ENCODE measurements at places on chromosomes 4 and X.

- DNase-seq = no peak
These were observed 346.8 kb downstream of the RAB28 start for GRCh38 chr4:13137390-13137789.

- DNase-seq = no peak
These were observed 81.7 kb downstream of the FREM3 start for GRCh38 chr4:143618811-143619210.

- DNase-seq = no peak
These were observed 202.0 kb downstream of the APBB2 start for GRCh38 chr4:41012293-41012692.

GRCh38 chrX:39957816-39958566 is 139.8 kb downstream of the BCOR start:
- DNase-seq = no peak

DNA sequence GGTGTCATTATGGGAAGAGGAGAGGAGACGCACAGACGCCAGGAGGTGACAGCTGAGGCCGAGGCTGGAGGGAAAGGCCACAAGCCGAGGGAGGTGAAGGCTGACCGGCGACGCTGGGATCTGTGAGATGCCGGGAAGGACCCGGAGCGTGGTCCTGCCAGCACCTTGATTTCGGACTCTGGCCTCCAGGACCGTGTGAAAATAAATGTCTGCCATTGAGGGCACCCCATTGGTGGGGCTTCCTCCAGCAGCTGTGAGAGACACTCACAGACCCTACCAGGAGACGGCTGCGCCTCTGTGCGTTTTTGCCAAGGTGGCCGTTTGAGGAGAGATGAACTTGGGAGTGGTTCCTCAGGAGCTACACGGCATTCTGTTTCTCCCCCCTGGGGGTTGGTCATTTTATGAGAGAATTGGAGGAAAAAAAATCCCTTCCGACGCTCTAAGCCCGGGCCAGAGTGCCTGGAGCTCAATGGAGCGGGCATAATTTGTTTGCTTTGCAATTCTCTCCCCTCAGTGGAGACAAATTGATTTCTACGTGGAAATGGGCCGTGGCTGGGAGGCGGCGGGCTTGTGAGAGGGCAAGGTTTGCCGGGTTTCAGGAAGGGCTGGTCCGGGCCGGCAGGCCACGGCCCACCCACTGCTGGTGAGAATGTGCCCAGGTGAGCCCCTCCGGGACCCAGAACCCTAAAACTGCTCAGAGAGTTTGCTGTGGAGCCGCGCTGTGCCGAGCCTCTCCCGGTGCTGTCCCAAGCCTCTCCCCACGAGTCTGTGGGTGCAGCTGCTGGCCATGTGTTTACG is 53.9 kb downstream of the CPZ start:
- DNase-seq = no peak

- no peak for DNase-seq
These were observed 10.1 kb upstream of the SAP30 start for GRCh38 chr4:173360587-173361221.

DNA sequence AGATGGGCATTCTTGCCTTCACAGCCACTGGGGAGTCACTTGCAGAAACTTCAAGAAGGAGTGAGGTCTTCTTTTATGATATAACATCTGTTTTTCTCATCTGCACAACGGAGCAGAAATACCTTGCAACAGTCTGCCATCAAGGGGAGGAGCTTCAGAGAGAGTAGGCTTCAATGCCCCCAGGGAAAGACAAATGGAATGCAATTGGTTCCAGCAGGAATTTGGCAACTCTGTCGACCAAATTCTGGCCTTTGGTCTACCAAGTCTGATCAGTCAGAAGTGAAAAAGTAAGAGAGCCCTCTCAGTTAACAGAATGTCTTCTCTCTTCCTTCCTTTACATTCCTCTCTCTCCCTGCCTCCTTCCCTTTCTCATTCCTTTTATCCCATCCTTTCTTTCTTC is 229.3 kb downstream of the IDS start:
- DNase-seq = no peak

DNA sequence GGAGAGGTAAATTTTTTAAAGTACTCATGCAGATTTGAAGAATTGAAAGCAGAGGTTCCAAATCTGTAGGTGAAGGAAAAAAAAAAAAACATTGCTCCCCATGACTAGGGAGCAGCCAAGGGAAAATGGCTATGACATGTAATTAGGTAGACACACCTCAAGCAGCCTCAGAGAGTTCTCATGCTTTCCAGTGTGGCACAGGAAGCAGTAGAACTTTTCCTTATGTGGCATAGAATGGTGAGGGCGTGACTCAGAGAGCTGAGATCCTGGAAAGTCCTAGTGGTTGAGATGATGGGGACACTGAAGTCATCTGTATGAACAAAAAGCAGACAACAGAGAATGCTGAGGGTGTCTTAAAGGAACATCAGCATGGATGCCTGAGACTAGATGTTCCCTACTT is 148.6 kb upstream of the NWD2 start:
- no peak for DNase-seq

GRCh38 chrX:132491191-132491590 is 2.4 kb upstream of the MBNL3 start:
- no peak for DNase-seq

DNA sequence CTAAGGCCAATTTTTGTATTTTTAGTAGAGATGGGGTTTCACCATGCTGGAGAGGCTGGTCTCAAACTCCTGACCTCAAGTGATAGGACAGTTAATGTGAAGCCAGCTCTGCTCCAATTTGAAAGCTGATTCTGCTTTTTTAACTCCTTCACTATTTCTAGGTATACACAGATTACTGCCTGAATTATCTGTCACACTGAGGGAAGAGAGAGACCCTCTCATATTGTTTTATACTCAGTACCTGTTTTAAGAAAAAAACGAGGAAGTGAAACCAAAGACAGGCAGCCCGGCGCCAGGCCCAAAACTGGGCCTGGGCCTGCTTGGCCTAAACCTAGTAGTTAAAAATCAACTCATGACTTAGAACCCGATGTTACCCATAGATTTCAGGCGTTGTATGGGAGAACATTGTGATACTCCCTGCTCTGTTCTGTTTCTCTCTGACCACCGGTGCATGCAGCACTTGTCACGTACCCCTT is 1601.5 kb upstream of the PCDH10 start:
- DNase-seq = no peak

GRCh38 chrX:66164470-66164869 is 423 bp downstream of the HEPH start:
- no peak for DNase-seq

DNA sequence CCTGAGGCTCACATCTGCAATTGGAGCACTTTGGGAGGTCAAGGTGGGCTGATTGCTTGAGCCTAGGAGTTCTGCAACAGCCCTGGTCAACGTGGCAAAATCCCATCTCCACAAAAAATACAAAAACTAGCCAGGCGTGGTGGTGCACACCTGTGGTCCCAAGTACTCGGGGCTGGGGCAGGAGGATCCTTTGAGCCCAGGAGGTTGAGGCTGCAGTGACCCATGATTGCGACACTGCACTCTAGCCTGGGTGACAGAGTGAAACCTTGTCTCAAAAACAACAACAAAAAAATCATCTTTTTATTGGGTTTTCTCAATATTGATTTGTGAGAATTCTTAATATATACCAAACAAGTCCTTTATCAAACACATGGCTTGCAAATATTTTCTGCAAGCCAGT is 64.9 kb downstream of the ANKRD17 start:
- DNase-seq = no peak

- no peak for DNase-seq
These were observed 243.4 kb upstream of the STS start for GRCh38 chrX:6904156-6904555.

- DNase-seq = no peak
These were observed 1897.8 kb upstream of the PCDH10 start for GRCh38 chr4:131251321-131251720.

GRCh38 chrX:41332005-41332404 is 2.0 kb upstream of the DDX3X start:
- DNase-seq = no peak

DNA sequence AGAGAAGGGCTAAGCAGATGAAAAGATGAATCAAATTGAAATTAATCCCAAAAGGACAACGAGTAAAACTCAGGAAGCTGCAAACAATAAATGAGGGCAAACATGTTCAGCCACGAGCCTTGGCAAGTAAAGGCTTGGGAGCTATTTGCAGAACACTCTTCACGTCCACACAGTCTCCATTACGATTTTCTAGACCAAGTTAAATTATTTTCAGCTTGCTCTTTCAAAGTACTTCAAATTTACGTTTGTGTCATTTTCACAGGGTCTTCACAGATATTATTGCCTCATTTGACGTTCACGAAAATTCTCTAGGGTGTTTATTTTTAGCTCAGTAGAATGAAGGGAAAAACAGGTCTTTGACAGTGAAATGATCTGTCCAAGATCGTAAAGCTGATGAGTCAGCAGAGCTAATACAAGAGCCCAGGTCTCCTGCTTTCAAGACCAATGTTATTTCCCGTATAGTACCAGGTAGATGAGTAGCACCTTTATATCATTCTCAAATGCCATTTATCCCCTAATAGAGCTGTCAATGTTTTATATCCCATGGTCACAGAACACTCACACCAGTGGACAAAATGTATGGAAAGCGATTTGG is 20.9 kb downstream of the KLB start:
- DNase-seq = no peak

- no peak for DNase-seq
These were observed 1602.4 kb downstream of the STIM2 start for GRCh38 chr4:28462766-28463700.

- no peak for DNase-seq
These were observed 174.0 kb upstream of the MBNL3 start for GRCh38 chrX:132662844-132663243.

- DNase-seq = no peak
These were observed 20.2 kb downstream of the GLRA3 start for GRCh38 chr4:174808836-174809235.

GRCh38 chr4:182257503-182257902 is 14.3 kb downstream of the TENM3 start:
- DNase-seq = no peak

DNA sequence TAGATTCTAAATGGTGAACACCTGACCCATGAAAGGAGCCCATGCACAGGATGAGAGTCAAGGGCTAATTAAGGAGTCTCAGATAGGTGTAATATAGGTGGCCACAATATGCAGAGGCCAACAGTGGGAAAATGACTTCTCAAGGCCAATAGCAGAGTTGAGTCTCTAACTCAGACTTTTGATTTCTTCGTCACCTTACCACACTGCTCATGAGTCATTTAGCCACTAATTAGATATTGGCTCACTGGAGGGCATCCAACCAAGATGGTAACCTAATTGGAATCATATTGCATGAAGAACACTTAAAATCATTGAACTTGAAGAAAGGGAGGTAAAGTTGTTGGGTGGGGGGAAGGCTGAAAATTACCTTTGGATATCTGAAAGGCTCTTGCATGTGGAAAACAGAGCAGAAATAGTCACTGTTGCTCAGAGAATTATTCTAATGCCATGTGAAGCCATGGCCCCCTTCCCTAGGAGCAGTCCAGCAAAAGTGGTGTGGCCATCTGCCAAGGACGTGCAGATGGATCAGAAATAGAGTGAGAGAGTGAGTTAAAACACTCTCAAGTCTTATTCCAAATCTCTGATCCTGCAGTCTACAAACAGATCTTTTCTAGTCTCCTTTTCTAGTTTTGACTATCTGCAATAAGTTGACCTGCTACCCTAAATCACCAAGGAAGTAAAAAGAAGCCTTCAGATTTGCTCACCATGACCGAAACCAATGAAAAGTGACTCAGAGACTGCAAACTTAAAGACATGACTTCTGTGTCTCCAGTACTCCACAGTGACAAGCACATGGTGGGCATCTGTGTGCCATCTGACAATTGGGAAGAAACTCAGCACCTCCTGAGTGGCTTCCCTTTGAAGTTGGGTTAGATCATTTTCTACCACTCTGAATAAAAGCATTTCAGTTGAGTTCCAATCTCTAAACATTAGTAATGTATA is 93.9 kb upstream of the C1QTNF7 start:
- DNase-seq = no peak

DNA sequence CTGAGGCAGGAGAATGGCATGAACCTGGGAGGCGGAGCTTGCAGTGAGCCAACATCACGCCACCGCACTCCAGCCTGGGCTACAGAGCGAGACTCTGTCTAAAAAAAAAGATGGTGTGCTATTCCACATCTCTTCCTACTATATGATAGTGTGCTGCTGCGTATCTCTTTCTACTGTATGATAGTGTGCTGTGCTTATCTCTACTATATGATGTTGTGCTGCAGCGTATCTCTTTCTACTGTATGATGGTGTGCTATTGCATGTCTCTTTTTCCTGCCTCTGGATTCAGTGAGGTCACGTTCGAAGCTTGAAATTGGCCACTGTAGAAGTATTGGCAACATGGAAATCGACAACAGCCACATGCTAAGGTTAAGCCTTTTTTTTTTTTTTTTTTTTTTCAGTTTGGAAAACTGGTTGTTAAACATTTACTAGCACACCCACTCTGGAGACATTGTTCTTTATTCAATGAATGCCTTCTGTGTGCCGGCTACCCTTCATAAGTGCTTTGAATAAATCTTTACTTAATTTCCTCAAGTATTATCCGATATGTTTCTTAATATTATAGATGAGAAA is 31.0 kb downstream of the ARFIP1 start:
- no peak for DNase-seq

DNA sequence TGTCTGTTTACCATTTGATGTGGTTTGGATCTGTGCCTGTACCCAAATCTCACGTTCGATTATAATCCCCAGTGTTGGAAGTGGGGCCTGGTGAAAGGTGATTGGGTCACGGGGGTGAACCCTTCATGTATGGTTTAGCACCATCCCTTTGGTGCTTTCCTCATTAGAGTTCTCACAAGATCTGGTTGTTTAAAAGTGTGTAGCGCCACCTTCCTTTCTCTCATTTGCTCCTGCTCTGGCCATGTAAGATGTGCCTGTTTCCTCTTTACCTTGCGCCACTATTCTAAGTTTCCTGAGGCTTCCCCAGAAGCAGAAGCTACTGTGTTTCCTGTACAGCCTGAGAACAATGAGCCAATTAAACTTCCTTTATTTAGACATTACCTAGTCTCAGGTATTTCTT is 610.7 kb upstream of the ADGRL3 start:
- DNase-seq = no peak

- no peak for DNase-seq
These were observed 7.3 kb downstream of the PLP1 start for GRCh38 chrX:103783971-103784370.

DNA sequence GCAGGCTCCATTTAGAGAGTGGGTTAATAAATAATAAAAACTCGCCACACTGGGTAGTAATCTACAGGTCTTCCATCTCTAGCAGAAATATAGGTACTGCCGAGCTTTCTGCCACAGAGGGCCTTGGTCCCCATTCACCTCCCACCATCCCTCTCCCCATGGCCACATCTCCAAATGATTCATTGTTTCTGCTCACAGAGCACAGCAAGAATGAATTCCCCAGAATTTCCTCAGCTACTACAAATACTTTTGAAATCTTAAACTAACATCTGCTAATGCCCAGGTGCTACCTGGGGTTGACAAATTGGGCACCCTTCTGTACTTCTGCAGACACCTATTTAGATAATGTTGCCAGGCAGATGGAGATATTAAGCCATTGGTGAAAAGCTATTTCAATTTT is 5.1 kb downstream of the PHEX start:
- no peak for DNase-seq

All from activated gamma-delta T cell (primary cell).